ENCODE measurements at places on chromosomes 6 and 20.
A peak's percentile ranks its signal among the peaks of the same experiment; 100 is the strongest.

DNA sequence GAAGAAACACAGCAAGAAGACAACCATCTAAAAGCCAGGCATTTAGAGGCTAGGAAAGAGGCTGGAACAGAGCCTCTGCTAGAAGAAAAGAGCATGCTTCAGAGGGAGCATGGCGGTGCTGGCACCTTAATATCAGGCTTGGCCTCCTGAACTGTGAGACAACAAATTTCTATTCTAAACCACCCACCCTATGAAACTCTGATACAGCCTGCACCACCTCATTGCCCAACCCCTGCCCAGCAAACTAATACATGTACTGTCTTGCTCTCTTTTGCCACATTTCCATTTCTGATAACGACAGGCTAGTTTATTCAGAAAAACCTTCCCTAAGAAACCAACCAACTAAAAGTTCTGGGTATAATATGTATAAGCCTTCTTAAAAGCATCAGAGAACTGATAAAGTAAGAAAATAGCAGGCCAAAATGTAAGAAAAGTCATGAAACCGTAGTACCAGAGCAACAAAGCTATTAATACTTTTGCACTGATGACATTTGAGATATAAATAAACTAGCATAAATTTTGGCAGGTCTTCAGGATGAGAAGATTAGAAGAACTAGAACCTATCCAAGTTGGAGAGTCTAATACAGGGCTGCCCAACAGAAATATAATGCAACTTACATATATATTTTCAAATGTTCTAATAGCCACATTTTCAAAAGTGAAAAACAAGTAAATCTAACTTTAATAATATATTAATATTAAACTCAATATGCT lies 184.7 kb upstream of the HSF2 start:
- DNase-seq: no peak
- no peaks in the 10 kb centered on the region for H3K36me3 ChIP-seq
- H3K4me3 ChIP-seq: no peak overlapping the region
- H3K4me1 ChIP-seq: no peaks in the 10 kb centered on the region
- no peak overlapping the region for H3K27ac ChIP-seq

DNA sequence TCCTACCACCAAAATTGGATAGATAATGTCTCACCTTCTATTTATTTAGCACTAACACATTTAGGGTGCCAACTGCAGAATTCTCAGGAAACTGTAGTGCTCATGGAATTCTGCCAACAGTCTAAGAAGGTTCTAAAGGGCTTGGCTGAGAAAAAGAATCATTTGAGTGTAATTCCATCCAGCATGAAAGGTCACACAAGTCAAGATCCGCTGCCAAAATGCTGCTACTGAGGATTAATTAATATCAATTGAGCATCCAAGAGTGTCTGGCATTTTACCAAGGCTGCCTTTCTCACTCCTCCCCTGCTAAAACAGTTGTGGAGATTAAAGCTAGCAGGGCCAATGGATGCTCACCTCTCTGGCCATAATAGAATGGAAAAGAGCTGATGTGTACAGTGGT lies 112.7 kb downstream of the FHL5 start:
- no peak overlapping the region for H3K27ac ChIP-seq
- no peaks in the 10 kb centered on the region for H3K4me1 ChIP-seq
- H3K4me3 ChIP-seq: no peak overlapping the region
- no peak for DNase-seq
- H3K27me3 ChIP-seq: no peaks in the 10 kb centered on the region
- no peaks in the 10 kb centered on the region for H3K36me3 ChIP-seq

GRCh38 chr6:119147101-119148053 lies 68.9 kb upstream of the FAM184A start:
- H3K4me3 ChIP-seq: no peak overlapping the region
- H3K4me1 ChIP-seq: peaks cover 15% of the 10 kb centered on the region
- H3K36me3 ChIP-seq: no peaks in the 10 kb centered on the region
- H3K27ac ChIP-seq: no peak overlapping the region

GRCh38 chr20:33177866-33178265 lies 9.9 kb downstream of the BPIFA2 start:
- no peak overlapping the region for H3K27ac ChIP-seq
- no peaks in the 10 kb centered on the region for H3K36me3 ChIP-seq
- no peak for DNase-seq
- H3K27me3 ChIP-seq: no peaks in the 10 kb centered on the region
- no peak overlapping the region for H3K4me3 ChIP-seq
- no peaks in the 10 kb centered on the region for H3K4me1 ChIP-seq

GRCh38 chr6:109872968-109873545 lies 105.1 kb upstream of the GPR6 start:
- H3K4me1 ChIP-seq: no peaks in the 10 kb centered on the region
- H3K36me3 ChIP-seq: no peaks in the 10 kb centered on the region
- H3K27me3 ChIP-seq: no peaks in the 10 kb centered on the region

DNA sequence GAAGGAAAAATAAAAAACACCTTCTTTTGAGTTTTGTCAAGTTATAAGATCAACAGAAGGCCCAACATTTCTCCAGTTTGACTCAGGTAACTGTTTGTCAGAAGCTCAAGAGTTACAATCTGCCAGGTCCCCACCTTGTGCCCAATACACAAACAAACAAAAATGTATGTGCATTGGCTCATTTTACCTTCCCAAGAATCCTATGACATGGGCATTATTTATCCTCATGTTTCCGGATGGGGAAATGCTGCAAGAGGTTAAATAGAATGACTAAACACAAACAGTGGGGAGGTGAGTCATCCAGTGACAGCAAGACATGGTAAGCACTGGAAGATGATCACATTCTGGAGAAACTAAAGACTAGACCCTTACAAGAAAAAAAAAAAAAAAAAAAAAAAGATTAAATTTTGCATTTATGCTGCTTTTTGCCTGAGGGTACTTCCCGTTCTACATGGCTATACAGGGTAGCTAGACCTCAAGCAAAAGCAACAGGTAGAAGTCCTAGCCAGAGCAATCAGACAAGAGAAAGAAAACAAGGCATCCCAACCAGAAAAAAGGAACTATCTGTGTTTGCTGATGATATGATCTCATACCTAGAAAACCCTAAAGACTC lies 23.6 kb upstream of the ANKRD60 start:
- H3K36me3 ChIP-seq: no peaks in the 10 kb centered on the region
- DNase-seq: no peak
- no peak overlapping the region for H3K4me3 ChIP-seq
- H3K4me1 ChIP-seq: no peaks in the 10 kb centered on the region
- H3K27me3 ChIP-seq: no peaks in the 10 kb centered on the region

DNA sequence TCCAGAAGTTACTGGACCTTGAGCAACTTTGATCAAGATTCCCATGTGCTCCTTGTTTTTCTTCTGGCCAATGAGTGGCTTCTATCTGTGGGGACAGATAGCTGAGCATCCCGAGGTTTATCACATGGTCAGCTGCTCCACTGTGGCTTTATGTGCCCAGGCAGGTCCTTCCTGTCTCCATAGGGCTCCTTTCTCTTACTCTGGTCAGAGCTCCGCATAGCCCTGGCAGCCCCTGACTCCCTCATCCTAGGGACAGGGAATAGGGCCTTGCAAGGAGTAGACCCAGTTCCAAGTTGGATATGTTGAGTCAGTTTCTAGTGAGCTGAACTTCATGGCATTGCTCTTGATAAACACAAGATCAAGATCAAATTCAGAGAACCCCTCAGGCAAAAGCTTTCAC lies 6.4 kb upstream of the MAS1L start:
- no peaks in the 10 kb centered on the region for H3K4me1 ChIP-seq
- H3K36me3 ChIP-seq: no peaks in the 10 kb centered on the region

GRCh38 chr6:7138046-7138531 lies 30.3 kb downstream of the RREB1 start:
- no peak overlapping the region for H3K4me3 ChIP-seq
- peaks cover 90% of the 10 kb centered on the region for H3K4me1 ChIP-seq
- no peak for DNase-seq
- H3K27me3 ChIP-seq: no peaks in the 10 kb centered on the region
- no peaks in the 10 kb centered on the region for H3K36me3 ChIP-seq

DNA sequence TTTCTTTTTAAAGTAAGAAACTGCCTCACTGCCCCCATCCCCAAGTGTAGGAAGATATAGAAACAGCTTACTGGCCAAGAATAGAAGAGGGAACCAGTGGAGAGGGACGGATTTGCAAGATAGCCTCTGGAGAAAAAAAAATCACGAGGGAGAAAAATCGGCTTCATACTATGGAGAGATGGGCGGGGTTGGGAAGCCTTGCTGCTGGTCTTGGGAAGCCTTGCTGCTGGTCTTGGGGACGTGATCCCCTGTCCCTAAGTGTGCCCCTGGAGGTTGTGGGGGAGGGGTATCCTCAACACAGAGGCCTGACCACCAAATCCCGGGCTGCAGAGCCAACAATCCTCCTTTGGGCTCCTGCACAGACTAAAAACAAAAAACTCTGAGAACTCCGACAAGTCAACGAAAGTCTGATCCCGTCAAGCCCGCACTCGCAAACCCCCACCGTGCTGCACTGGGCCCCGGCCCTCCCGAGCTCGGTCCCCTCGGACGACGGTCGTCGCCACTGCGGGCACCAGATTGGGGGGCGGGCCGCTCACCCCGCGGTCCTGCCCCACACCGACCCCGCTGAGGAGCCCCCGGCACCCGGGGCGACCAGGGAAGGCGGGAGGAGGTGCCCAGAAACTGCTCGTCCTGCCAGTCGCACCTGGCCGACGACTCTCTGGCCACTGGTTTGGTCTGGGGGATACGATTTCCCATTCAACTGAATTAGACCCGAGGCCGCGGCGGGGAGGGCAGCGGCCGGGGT lies 750 bp downstream of the MAP7 start:
- H3K27ac ChIP-seq: peak overlapping the region; percentile 87
- no peaks in the 10 kb centered on the region for H3K27me3 ChIP-seq
- DNase-seq: peak; percentile 50
- no peaks in the 10 kb centered on the region for H3K36me3 ChIP-seq
- peak overlapping the region; percentile 74 for H3K4me3 ChIP-seq

DNA sequence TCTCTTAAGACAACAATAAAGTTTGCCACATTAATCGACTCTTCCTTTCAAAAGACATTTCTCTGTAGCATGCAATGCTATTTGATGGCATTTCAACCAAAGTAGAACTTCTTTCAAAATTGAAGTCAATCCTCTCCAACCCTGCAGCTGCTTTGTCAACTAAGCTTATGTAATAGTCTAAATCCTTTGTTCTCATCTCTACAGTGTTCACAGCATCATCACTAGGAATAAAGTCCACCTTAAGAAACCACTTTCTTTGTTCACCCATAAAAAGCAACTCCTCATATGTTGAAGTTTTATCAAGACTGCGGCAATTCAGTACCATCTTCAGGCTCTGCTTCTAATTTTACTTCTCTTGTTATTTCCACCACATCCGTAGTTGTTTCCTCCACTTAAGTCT lies 11.5 kb upstream of the BLOC1S5 start:
- H3K4me1 ChIP-seq: peaks cover 14% of the 10 kb centered on the region
- DNase-seq: no peak

- H3K4me3 ChIP-seq: no peak overlapping the region
- no peaks in the 10 kb centered on the region for H3K36me3 ChIP-seq
- no peak overlapping the region for H3K27ac ChIP-seq
- no peak for DNase-seq
- no peaks in the 10 kb centered on the region for H3K27me3 ChIP-seq
- H3K4me1 ChIP-seq: no peaks in the 10 kb centered on the region
Observed at GRCh38 chr6:1958257-1958656, 287.1 kb downstream of the GMDS start.

GRCh38 chr6:111612379-111612778 lies 6.7 kb upstream of the TRAF3IP2 start:
- H3K27me3 ChIP-seq: no peaks in the 10 kb centered on the region
- no peaks in the 10 kb centered on the region for H3K36me3 ChIP-seq
- no peak for DNase-seq
- H3K4me1 ChIP-seq: no peaks in the 10 kb centered on the region
- H3K27ac ChIP-seq: no peak overlapping the region

DNA sequence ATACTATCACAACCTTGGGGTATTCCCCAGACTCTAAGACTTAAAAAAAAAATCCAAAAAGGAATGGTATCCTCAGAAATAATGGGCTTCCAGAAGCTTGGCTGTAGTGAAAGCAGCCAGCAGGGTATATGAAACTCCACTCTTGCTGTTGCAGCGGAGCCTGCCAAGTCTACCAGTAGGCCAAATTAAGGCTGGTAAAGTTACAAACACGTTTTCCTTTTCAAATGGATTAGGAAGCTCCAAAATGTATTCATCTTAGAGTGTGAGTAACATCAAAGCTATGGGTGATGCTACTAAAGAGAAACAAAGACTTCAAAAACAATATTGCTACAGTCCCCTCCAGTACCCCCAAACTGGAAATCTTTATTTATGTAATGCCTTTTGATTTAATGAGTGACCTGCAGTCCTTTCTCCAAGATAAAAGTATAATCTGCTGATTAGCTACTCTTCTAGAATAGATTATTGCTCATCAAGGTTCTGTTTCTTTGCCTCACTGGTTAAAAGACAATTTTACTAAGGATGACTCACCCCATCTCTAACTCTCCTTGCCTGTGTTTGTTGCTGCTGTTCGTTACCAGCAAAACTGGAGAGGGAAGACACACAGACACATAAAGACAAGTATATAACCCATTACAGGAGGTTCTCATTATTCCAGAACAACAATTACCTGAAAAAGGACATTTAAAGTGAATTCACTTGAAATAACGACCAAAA lies 84.9 kb downstream of the BTBD9 start:
- H3K36me3 ChIP-seq: no peaks in the 10 kb centered on the region
- no peaks in the 10 kb centered on the region for H3K4me1 ChIP-seq
- no peaks in the 10 kb centered on the region for H3K27me3 ChIP-seq
- H3K27ac ChIP-seq: no peak overlapping the region

DNA sequence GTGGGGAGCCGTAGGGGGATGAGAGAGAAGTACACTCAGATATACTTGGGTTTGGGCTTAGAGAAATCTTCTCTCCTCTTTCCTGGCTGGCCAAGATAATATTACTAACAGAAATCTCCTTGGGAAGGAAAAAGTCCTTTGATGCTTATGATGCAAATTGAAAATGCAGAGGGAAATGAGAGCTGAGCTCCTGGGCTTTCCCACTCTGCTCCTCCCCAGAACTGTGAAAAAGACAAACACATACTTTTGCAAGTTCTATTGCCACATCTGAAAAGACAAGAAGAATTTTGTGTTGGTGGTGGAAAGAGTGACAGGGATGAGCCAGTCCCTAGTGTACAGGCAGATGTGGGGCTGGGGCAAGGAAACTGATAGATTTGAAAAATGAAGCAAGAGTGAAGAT lies 185.9 kb downstream of the ANKRD60 start:
- H3K27ac ChIP-seq: no peak overlapping the region
- no peak for DNase-seq
- H3K4me1 ChIP-seq: no peaks in the 10 kb centered on the region
- H3K27me3 ChIP-seq: no peaks in the 10 kb centered on the region
- no peak overlapping the region for H3K4me3 ChIP-seq

Measured in body of pancreas (tissue), 4 donors.